ENCODE measurements at places on chromosomes 6 and 20. TPM values are rescaled to one million over a fixed set of nuclear protein-coding genes. Genes with fewer than 3 reads are reported as not detected.

Gene IL20RA
- total RNA-seq = 0.29 TPM

Gene CAP2
- 10.0 TPM for total RNA-seq

Gene ZNF334
- 5.0 TPM for total RNA-seq

Gene APCDD1L
- 16.5 TPM for total RNA-seq

Gene C6orf120
- 53.0 TPM for total RNA-seq

Data from osteoblast (primary cell).